Activated T-cell treated with anti-CD3 and anti-CD28 coated beads for 48 hours (primary cell): ENCODE measurements at places on chromosomes 2 and 18.

- no peak for DNase-seq
Measured at GRCh38 chr18:24212939-24213338, 74.1 kb downstream of the CABYR start.

GRCh38 chr18:67980241-67980640, 463.7 kb upstream of the DSEL start:
- DNase-seq, result no peak

DNA sequence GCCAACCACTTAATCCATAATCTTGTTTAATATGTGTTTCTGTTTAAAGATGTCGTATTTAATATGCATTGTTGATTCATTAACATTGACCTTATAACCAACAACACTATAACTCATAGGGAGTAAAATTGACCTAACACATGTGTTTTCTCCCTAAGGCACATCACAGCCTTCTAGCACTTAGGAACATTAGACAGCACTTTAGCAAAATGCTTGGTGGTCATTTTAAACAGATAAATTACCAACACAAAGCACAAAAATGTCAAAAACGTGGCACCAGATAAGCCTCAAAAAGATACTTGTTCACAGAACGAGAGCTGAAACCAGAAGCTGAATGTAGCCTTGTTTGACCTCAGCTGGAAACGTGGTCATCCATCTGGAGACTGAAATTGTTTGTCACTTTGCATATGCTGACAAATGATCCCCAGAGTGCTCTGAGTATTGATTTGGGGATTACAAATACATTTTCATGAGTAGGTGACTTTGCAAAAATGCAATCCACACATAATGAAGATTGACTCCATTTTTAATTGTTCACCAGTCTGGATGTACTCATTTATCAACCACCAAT, 139.2 kb downstream of the CCDC102B start:
- DNase-seq, result no peak

GRCh38 chr2:160657196-160657595, 163.6 kb upstream of the RBMS1 start:
- DNase-seq, result no peak

DNA sequence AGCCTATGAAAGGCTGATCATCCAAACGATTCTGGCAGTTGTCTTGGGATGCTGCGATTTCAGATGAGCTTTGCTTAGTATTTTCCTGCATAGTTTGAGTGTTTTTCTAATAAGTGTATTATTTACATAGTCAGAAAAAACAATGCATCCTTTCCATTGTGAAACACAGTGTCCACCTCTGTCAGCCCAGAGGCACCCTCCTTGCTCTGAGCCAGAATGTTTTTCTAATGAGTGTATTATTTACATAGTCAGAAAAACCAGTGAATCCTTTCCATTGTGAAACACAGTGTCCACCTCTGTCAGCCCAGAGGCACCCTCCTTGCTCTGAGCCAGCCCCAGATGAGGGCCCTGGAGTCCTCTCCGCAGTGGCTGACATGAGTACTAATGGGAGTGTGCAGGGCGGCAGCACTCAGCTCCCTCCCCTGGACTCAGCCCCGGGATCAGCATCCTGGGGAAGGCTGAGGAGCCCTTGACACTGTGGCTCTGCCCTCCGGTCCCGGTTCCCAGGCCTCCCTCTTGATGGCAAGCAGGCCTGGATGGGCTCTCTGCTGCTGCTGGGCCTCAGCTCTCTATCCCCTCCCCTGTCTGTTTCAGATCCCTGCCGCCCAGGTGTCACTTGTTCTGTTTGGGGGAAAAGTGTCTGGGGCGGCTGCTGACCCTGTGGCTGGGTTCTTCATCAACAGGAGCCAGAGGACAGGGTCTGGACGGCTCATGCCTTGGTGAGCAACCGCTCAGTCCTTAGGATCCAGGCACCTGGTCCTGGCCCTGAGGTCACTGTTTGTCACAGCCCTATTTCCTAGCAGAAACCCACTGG, 5.9 kb downstream of the MFSD2B start:
- no peak for DNase-seq

- no peak for DNase-seq
Measured at GRCh38 chr18:45359275-45360009, 255.8 kb upstream of the SLC14A2 start.

DNA sequence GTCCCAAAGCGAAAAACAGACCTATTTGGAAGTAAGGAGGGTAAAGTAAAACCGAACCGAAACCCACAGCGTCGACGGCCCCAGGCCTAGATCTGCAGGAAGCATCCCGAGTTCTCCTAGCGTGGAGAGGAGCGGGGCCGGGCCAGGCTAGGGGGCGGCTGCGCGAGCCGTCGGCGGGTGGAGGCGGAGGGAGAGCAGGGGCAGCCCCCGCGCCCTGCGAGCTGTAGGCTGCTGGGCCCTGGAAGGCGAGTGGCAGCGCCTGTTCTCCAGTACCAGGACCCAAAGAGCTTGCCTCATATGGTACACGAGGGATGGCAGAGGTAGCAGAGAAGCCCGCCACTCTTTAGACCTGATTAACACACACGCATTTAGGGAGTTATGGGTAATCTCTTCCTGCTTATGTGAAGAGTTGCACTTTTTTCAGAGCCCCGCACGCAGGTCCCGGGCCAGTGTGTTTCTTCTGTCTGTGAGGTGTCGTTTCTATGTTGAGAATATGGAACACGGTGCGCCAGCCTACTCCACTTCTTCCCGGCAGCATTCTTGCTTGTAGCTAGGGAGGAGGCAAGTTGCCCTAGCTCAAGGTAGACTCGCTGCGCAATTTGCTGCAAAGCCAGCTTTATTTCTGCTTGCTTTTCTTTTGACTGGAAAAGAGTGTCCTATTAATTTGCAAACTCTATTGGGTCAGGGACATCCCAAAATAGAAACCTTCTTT, 71.1 kb downstream of the ARHGEF33 start:
- DNase-seq, result no peak

DNA sequence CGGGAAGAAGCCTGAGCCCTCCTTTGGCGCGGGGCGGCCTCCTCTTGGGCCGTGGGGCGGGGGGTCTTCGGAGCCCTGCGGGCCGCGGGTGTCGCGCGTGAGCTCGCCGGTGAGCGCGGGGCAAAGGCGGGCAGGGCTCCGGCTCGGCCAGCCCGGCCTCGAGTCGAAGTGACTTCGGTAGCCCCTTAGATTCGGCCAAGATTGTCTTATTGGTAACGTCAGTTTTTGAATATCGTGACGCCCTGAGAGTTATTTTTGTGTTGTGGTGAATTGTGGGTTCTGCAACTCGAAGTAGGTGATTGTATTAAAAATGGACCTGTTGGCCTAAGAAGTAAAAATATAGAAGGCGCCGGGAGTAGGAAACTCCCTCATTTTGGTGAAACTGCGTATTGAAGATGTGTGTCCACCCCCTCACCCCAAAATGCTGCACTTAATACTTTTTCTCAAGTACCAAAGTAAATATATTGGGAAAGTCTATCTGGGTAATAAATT, 669 bp downstream of the MARCHF7 start:
- DNase-seq, result no peak

DNA sequence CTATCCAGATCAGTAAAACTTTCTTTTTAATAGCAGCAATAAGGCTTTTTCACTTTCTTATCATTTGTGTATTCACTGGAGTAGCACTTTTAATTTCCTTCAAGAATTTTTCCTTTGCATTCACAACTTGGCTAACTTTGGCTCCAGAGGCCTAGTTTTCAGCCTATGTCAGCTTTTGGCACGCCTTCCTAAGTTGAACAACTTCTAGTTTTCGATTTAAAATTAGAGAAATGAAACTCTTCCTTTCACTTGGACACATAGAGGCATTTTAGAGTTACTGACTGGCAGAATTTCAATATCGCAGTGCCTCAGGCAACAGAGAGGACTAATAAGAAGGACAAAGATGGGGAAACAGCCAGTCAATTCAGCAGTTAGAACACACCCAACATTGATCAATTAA, 577.4 kb downstream of the DSC3 start:
- no peak for DNase-seq

- DNase-seq, result no peak
Measured at GRCh38 chr2:40096360-40096759, 317.3 kb upstream of the THUMPD2 start.

GRCh38 chr2:99153921-99154604, 679 bp downstream of the TSGA10 start:
- DNase-seq, result no peak

- DNase-seq, result no peak
Measured at GRCh38 chr2:96239091-96239490, 26.7 kb downstream of the TMEM127 start.

- no peak for DNase-seq
Measured at GRCh38 chr18:3794537-3795348, 344.8 kb downstream of the TGIF1 start.

- no peak for DNase-seq
Measured at GRCh38 chr2:47033102-47033880, 117.7 kb upstream of the MCFD2 start.

DNA sequence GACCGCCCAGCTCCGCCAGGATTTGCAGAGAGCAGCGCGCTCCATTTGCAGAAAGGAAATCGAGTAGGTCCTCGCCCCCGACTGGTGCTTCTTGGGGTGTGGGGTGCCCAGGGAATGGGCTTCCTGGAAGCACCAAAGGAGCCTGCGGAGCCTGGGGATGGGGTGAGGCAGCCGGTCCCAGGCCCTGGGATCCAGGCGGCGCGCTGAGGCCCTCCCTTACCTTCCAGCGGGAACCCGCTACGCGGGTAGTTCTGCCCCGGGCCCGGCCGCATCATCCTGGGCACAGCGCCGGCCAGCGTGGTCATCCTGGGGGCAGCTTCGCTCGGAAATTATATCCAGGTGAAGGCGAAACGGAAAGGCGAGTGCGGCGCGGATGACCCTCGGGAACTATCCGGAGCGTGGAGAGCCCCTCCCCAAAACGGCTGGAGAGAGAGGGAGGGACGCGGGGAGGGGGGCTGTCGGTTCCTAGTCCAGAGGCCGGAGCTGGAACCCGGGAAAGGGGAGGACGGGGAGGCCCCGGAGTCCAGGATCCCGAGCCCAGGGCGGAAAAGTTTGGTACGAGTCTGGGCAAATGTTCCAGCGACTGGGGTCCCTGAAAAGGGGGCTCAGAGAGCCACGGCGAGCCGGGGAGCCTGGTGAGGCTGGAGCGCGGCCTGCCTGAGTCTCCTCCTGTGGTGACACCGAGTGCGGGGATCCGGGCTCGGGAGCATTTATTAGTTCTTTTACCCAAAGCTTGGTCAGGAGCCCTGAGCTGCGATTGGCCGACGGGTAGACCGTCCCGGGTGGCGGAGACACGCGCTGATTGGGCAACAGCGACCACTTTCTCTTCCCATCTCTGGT, at the start of gene PAX3:
Gene PAX3, minus strand, starts transcription at position 688 of the 840 bp plus-strand sequence. Its CDS starts 383 bp downstream, at position 305.
- no peak for DNase-seq

- DNase-seq, result no peak
Measured at GRCh38 chr2:144382849-144383248, 137.1 kb downstream of the ZEB2 start.

- no peak for DNase-seq
Measured at GRCh38 chr18:67282796-67283195, 233.7 kb downstream of the DSEL start.

DNA sequence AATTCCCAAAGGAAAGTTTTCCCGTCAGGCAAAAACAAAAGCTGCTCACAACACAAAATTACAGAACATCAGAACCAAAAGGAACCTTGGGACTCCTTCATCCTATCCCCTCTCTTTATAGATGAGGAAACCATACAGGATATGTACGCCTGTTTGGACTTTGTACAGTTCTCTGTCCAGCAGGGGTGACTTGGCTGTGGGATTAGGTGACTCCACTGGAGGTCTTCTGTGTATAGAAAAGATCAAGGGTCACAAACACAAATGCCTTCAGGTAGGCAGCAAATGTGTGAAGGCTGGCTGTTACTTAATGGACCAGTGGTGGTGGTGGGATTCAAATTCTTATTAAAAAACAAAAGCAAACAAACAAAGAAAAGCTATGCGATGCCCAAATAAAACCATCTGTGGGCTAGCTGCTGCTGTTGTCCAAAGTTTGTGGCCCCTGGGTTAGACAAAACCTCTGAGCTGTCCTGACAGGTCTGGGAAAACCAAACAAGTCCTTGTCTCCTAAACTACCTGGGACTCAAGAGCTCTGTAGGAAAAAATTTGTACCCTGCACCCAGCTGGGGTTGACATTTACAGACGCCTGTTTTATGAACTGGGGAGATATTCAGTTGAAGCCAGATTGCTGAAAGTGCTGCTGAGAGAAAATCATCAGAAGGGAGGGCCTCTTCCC, 1.3 kb upstream of the CEP68 start:
- DNase-seq, result no peak

- no peak for DNase-seq
Measured at GRCh38 chr2:115939902-115940301, 1497.5 kb downstream of the DPP10 start.

- no peak for DNase-seq
Measured at GRCh38 chr2:155815851-155816250, 516.7 kb downstream of the NR4A2 start.

DNA sequence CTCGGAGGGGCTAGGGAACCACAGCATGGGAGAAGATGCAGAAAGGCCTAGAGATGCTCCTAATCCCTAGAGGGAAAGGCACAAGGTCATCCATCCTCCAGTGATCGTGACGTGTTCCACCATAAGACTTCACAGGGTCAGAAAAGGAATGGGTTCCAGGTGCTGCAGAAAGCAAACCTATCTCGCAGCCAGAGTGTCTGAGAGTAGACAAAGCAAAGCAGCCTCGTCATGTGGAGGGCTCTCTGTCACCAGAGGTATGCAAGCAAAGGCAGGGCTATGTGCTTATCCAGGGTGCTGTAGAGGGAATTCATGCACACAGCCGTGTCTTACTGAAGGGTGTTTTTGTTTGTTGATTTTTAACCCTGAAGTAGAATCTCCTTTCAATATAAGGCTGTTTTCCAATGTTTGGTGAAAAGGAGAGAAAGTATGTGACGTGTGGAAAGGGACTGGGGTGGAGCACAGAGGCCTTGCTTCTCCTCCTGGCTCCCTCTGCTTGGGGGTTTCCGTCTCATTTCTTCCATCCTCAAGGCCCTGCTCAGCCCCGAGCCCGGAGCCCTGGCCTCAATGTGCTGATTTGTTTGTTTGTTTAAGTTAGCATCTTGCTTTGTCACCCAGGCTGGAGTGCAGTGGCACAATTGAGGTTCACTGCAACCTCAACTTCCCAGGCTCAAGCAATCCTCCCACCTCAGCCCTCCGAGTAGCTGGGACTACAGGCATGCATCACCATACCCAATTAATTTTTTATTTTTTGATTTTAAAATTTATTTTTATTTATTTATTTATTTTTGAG, 3.0 kb downstream of the GPR55 start:
- no peak for DNase-seq

GRCh38 chr2:172381275-172382027, 45.9 kb upstream of the ITGA6 start:
- no peak for DNase-seq

DNA sequence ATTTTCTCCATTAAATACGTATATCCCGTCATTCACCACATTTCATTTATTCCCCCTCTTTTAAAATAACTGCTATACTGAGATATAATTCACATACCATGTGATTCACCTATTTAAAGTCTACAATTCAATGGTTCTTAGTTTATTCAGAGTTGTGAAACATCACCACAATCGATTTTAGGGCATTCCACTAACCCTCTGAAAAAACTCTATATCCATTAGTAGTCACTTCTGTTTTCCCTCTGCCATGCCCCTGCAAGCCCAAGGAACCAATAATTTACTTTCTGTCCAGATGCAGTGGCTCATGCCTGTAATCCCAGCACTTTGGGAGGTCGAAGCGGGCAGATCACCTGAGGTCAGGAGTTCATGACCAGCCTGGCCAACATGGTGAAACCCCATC, 95.5 kb upstream of the FZD5 start:
- DNase-seq, result no peak

GRCh38 chr2:191557841-191558240, 120.1 kb upstream of the NABP1 start:
- no peak for DNase-seq
